AG04450 (cell line): ENCODE measurements at places on chromosomes 2 and 18. TPM values are rescaled to one million over a fixed set of nuclear protein-coding genes. Genes with fewer than 3 reads are reported as not detected.

NR4A2 gene
- 0.93 and 1.0 TPM in 2 replicates for polyA plus RNA-seq

CDH7 gene
- polyA plus RNA-seq, result not detected in 2 replicates

CAD gene
- 17.8 and 23.4 TPM in 2 replicates for polyA plus RNA-seq

RAPH1 gene
- 6.0 and 7.6 TPM in 2 replicates for polyA plus RNA-seq

CD8B gene
- not detected in 2 replicates for polyA plus RNA-seq

MOGAT1 gene
- polyA plus RNA-seq, result not detected in 2 replicates

TNP1 gene
- not detected in 2 replicates for polyA plus RNA-seq

TXNDC2 gene
- 0.06 TPM in 2 replicates for polyA plus RNA-seq

ASB18 gene
- polyA plus RNA-seq, result not detected in 2 replicates

TBR1 gene
- polyA plus RNA-seq, result not detected in 2 replicates

NOTO gene
- not detected in 2 replicates for polyA plus RNA-seq

HOXD10 gene
- polyA plus RNA-seq, result not detected in 2 replicates

INO80D gene
- 3.4 and 3.9 TPM in 2 replicates for polyA plus RNA-seq

RAMP1 gene
- 26.5 and 47.7 TPM in 2 replicates for polyA plus RNA-seq

NOL4 gene
- polyA plus RNA-seq, result not detected in 2 replicates

TMEM247 gene
- polyA plus RNA-seq, result not detected in 2 replicates

PLGLB1 gene
- polyA plus RNA-seq, result 0.56 and 0.79 TPM in 2 replicates

UGT1A9 gene
- not detected in 2 replicates for polyA plus RNA-seq

CFAP221 gene
- not detected in 2 replicates for polyA plus RNA-seq

TEKT4 gene
- polyA plus RNA-seq, result not detected in 2 replicates

SERPINB3 gene
- polyA plus RNA-seq, result not detected in 2 replicates

MLPH gene
- 15.5 and 15.6 TPM in 2 replicates for polyA plus RNA-seq

GRHL1 gene
- 0.55 and 0.64 TPM in 2 replicates for polyA plus RNA-seq

PAX3 gene
- polyA plus RNA-seq, result not detected in 2 replicates

MAP3K19 gene
- polyA plus RNA-seq, result not detected in 2 replicates

NRP2 gene
- 106 and 114 TPM in 2 replicates for polyA plus RNA-seq

STEAP3 gene
- 34.3 and 42.7 TPM in 2 replicates for polyA plus RNA-seq

DLX1 gene
- polyA plus RNA-seq, result 1.9 and 2.2 TPM in 2 replicates

MAPRE3 gene
- polyA plus RNA-seq, result 16.4 and 16.8 TPM in 2 replicates

PFN4 gene
- 0.31 and 0.52 TPM in 2 replicates for polyA plus RNA-seq

RAB6C gene
- not detected in 2 replicates for polyA plus RNA-seq

ZNF516 gene
- polyA plus RNA-seq, result 15.0 and 15.5 TPM in 2 replicates

COL6A3 gene
- polyA plus RNA-seq, result 1,384 and 2,107 TPM in 2 replicates

EIPR1 gene
- polyA plus RNA-seq, result 33.2 and 39.3 TPM in 2 replicates
